ENCODE measurements at places on chromosomes 3 and 15.

DNA sequence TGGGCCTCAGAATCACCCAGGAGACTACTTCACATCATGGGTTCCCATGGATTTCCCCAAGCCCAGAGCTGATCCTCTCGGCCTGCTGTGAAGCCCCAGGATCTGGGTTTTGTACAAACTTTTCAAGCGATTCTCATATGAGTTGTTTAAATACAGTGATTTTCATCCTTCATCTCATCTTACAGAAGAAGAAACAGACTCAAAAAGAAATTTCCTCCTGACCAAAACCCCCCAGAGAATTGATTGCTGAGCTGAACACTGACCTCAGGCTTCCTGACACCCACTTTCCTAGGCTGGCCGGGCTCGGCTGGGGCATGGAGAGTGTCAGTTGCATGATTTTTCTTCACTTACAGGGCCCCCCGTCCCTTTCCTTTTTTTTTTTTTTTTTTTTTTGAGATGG is 60.3 kb downstream of the BDH1 start:
- DNase-seq: no peak
- H3K27me3 ChIP-seq: no peaks in the 10 kb centered on the region
- H3K36me3 ChIP-seq: no peaks in the 10 kb centered on the region
- no peaks in the 10 kb centered on the region for H3K4me1 ChIP-seq
- H3K4me3 ChIP-seq: no peak overlapping the region
- H3K27ac ChIP-seq: no peak overlapping the region

DNA sequence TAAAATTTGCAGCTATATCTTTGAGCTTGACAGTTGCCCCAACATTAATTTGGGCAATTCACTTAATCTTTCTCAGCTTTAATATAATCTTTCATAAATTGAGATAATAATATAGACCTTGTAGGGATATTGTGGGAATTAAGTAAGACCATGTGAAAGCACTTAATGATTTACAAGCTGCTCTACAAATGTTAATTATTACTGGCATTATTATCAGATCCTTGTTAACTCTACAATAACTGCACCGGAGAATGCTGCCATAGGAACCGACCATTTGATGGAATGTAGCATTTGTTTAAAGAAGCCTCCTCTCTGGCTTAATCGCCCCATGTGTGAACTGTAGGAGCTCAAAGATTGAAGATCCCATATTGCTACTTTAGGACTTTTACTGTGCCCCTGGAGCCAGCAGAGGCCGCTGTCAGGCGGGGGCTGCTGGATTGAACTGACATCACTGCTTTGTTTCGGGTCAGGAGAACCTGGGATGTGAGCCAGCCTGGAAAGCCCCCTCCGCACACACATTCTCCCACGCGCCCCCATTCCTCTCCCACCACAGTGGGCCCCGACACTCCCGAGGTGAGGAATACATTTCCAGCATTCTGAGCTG is 154.2 kb upstream of the TNIK start:
- H3K36me3 ChIP-seq: no peaks in the 10 kb centered on the region
- H3K27me3 ChIP-seq: no peaks in the 10 kb centered on the region
- H3K27ac ChIP-seq: no peak overlapping the region
- no peak overlapping the region for H3K4me3 ChIP-seq
- DNase-seq: no peak

DNA sequence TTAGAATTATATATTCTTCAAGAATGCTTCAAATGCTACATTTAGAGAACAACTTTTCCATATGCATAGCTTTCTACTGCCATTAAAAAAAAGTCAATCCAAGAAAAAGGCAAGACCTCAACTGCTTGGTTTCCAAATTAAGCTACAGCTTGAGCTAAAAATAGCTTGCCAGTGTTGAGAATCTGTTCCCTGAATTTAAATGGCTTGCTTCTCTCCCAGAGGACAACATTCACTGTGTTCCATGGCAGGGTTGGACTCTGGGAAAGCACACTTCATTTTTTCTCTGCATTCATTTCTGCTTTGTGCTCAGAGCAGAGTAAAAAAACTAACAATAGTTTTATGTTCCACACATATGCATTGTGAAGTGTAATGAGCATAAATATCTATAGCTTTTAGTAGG is 50.3 kb upstream of the ACTL6A start:
- no peak for DNase-seq
- no peaks in the 10 kb centered on the region for H3K36me3 ChIP-seq
- H3K27me3 ChIP-seq: no peaks in the 10 kb centered on the region
- no peaks in the 10 kb centered on the region for H3K4me1 ChIP-seq

DNA sequence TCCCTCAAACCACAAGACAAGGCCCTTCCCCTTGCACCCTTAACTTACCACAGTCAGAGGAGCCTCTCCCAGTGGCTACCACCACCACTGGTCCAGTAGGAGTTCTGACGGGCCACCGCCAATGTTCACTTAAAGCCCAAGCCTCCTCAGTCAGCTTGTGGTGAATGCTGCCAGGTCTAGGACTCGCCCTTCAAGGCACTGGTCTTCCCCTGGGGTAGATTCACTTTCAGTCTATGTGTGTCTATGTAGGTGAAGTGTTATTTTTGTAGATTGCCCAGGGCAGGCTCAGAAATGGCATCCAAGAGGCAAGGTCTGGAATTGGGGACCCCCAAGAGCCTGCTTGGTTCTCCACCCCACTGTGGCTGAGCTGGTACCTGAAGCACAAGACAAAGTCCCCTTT is 15.4 kb upstream of the CASR start:
- no peak for DNase-seq
- H3K27me3 ChIP-seq: no peaks in the 10 kb centered on the region
- no peaks in the 10 kb centered on the region for H3K36me3 ChIP-seq
- H3K4me1 ChIP-seq: no peaks in the 10 kb centered on the region
- no peak overlapping the region for H3K4me3 ChIP-seq

GRCh38 chr3:46574243-46574646 is 8.1 kb upstream of the LRRC2 start:
- no peaks in the 10 kb centered on the region for H3K27me3 ChIP-seq
- no peaks in the 10 kb centered on the region for H3K36me3 ChIP-seq
- H3K4me1 ChIP-seq: no peaks in the 10 kb centered on the region
- no peak overlapping the region for H3K4me3 ChIP-seq
- peak overlapping the region; percentile 55 for H3K27ac ChIP-seq
- no peak for DNase-seq

DNA sequence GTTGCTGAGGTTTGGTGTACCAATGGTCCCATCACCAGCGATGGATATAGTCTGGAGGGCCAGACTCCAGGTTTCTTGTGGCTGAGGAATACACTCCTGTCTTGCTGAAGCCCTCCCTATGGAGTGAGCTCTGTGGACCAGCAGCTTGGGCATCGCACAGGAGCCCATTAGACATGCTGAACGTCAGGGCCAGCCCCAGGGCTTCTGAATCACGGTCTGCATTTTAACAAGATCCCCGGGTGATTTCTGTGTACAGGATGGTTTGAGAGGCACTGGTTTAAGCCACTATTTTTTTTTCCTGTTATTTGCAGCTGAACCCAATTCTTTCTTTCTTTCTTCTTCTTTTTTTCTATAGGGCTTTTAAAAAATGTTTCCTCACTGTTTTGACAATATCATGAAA is 69.5 kb upstream of the XCR1 start:
- H3K36me3 ChIP-seq: no peaks in the 10 kb centered on the region
- no peak overlapping the region for H3K4me3 ChIP-seq
- no peak for DNase-seq
- H3K27me3 ChIP-seq: no peaks in the 10 kb centered on the region

Measured in right lobe of liver (tissue), 6 donors.